ENCODE measurements at places on chromosomes 1 and 21. TPM values are rescaled to one million over a fixed set of nuclear protein-coding genes. Genes with fewer than 3 reads are reported as not detected.
A peak's percentile ranks its signal among the peaks of the same experiment; 100 is the strongest.

DNA sequence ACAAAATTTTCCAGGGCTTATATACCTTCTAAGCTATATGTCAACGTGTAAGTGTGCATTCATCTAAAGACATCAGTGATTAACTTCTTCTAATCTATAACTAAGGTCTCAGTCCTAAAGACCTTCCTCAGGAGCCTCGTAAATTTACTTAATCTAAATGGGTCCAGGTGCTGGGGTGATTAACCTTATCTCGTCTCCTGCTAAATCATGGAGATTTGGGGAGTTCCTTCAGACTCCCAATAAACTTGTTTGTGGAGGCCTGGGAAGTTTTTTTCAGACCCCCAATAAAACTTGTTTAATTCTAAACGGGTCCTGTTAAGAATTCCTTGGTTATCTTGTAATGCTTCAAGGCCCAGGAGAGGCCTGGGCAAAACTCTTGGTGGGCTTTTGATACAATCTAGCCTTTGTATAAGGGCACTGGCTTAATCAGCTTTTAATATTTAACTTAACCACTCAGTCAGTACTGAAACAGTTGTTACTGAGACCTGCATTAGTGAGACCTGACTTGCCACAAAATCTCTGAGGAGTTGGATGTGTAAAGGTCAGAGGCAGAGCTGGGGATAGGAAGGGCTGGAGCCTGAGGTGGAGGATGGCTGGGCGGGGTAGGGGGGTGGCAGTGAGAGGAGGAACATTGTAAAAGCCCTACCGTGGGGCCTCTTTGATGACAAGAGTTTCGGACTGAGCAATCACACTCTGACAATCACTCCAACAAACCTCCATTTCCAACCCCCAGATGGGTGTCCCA, 6.2 kb upstream of the HMGCS2 start:
- no peak for DNase-seq

DNA sequence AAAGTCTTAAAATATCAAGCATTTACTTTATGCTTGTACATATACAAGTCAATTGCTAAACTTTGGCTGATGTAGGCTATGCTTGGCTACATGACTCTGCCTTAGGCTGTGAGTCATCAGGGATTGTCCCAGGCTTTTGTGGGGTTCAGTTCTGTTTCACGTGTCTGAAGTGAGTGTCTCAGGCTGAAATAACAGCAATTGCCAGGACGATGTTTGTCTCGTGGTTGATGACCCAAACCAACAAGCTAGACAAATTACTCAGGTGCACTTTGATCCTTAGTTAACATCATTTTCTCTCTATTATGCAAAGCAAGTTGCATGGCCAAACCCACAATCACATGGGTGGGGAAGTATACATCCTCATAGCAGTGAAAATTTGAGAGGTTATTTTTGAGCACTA, 410.1 kb downstream of the BRINP3 start:
- no peak for DNase-seq

DNA sequence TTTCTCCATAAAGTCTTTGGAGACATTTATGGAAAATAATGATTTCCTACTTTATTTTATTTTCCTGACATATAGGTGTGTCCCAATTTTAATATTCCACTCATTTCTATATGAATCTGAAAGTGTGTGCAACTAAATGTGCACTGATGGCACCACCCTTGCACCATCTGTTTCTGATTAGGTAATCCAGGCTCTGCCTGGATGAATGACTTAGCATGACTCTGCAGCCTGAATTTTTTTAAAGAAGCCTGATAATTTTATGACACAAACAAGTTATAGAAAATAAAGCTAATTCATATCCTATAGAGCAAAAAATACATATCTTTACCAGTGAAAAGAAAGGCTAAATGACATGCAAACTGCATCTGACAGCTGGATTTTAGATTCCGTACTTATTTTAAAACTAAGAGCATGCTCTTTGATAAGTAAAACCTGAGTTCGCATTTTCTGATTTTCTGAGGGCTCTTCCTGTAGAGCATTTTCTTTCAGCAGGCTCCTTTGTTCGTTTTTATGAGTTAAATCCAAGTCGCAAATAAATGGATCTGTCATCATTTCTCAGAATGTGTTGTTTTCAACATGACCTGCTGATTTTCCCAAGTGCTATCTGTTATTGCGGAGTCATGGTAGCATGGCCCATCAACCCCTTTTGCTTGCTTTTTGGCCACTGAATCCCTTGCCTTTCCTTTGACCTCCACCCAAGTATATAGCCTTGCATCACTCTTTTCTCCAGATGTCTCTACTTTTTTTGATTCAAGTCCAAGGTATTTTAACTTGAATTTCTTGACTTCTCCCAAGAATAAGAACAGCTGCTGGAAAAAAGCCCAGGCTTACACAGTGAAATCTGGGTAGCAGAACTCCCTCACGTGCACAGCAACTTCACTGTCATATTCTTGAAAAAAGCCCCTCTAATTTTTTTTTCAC, 52.8 kb upstream of the LYPLAL1 start:
- no peak for DNase-seq

GRCh38 chr1:170749549-170749948, 85.6 kb downstream of the PRRX1 start:
- no peak for DNase-seq

DNA sequence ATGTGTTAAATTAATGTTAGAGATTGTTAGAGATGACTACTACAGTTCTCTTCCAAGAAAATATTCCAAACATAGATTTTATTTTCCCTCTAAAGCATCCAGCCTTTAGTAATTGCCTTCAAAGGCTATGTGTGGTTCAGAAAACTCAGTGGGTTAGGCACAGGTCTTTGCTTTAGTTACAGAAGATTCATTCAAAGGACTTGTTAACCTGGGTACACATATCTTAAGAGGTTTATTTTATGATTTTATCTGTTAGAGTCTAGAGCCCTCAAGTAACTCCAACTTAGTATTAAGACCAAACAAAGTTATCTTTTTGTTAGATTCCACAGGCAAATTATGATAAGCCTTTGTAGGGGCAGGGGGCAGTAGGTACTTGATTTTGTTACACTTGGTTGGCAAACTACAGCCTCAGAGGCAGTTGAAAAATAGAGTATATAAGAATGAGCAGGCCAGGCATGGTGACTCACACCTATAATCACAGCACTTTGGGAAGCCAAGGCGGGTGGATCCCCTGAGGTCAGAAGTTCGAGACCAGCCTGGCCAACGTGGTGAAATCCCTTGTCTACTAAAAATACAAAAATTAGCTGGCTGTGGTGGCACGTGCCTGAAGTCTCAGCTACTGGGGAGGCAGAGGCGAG, 37.9 kb downstream of the CXADR start:
- peak; percentile 19 for DNase-seq

The PTGFR gene
- not detected for total RNA-seq

The CDC73 gene
- 47.9 TPM for total RNA-seq

The FYB2 gene
- not detected for total RNA-seq
